Effector CD8-positive, alpha-beta T cell (primary cell): ENCODE measurements at places on chromosomes 3 and 15.

GRCh38 chr3:77392181-77392580, 352.3 kb downstream of the ROBO2 start:
- no peak for DNase-seq

DNA sequence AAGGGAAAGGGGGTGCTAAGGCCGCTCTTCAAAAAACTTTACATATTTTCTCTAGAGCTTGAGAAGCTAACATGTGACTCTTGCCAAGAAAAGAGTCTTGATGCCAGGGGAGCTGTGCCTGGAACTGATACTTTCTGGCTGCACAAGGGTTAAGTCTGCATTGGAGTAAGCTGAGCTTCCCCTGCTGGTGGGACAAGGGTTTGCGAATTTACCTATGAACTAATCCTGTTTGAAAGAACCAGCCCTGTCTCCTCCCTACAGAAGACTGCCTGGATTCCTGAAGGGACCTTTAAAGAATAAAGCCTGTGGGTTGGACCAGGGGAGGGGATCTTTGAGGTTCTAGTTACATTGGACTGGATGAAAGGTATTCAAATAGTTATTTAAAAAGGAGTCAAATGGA, 58.3 kb upstream of the EPHA3 start:
- no peak for DNase-seq

DNA sequence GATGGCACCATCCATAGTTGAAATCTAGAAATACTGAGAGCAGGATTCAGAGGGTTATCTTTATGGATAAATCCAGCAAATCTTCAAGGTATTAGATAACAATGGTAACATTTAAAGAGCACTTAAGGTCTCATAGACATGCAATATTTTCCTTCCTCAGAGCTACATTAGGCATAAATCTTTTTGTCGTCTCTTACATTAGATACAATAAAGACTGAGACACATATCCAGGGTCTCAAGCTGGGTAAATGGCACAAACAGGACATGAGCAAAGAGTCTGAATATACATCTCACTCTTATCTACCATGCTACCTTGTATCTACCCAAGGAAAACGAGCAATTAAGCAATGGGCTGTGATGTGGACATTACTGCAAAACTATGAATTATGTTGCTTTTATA, 927.3 kb upstream of the EPHA6 start:
- DNase-seq = no peak

DNA sequence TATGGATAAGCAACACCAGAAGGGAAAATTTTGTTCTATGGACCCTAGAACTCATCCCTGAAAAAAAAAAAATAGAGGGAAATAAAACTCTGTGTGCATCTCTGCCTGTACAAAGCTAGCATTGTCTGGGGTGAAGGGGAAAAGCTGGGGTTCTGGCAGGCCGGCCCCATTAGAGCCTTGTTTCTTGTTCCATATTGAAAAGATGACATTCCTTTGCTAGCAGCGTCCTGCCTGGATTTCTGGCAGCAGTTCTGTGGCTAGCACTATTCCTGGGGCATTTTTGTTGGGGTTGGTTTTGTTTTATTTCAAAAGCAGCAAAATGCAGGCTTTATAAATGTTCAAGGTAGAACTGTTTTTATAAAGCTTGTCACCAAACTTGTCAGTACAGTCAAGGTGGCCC, 45.2 kb downstream of the RARB start:
- no peak for DNase-seq

GRCh38 chr3:181330257-181330656, 340.7 kb upstream of the DNAJC19 start:
- DNase-seq = no peak

DNA sequence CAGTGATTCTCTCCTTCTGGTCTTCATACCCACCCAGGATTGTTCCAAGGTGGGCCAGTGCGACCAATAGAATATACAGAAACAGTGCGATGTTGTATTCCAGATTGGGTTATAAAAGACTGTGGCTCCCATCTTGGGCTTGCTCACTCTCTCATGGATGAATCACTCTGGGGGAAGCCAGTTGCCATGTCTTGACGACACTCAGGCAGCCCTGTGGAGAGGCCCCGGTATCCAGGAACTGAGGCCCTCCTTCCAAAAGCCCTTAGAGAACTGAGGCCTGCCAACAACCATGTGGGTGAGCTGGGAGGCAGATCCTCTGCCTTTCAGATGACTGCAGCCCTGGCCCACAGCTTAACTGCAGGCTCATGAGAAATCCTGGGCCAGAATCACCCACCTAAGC, 57.2 kb downstream of the SH3GL3 start:
- no peak for DNase-seq
